ENCODE measurements at places on chromosomes 1 and 21. TPM values are rescaled to one million over a fixed set of nuclear protein-coding genes. Genes with fewer than 3 reads are reported as not detected.

- no peak for DNase-seq
Observed at GRCh38 chr1:205494115-205494514, 10.4 kb upstream of the CDK18 start.

DNA sequence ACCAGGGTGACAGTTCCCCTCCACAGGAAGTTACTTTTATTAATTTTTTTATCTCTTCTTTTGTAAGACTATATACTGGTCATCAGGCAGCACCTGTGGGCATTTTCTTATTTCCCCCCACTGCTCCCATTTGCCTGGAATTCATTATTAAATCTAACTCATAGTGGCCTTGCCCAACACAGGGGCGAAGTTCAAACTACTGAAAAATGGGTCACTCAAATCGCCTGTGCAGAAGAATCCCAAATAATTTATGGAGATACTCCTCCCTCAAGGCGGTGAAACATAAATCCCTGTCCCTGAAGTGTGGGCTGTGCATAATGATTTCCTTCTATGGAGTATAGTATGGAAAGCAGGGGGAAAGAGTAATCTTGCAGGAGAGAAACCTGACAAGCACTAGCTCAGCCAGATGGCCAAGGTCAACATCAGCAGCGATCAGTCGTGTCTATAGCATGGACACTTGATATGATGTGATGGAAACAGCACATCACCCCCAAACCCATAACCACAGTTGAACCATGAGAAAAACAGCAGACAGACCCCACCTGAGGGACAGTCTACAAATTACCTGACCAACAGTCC lies 7.9 kb downstream of the CAMK2N1 start:
- no peak for DNase-seq

- DNase-seq = no peak
Observed at GRCh38 chr1:24699628-24700027, 45.6 kb upstream of the CLIC4 start.

DNA sequence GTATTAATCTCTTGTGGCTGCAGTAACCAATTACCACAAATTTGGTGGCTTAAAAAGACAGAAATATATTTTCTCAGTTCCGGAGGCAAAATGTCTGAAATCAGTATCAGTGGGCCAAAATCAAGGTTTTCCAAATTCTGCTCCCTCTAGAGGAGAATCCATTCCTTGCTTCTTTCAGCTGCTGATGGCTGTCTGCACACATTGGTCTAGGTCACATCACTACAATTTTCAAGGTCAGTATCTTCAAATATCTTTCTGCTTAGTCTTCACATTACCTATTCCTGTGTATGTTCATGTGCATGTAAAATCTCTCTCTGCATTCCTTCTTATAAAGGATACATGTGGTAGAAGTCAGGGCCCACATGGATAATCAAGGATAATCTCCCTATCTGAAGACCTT lies 999.4 kb downstream of the KCNT2 start:
- no peak for DNase-seq

DNA sequence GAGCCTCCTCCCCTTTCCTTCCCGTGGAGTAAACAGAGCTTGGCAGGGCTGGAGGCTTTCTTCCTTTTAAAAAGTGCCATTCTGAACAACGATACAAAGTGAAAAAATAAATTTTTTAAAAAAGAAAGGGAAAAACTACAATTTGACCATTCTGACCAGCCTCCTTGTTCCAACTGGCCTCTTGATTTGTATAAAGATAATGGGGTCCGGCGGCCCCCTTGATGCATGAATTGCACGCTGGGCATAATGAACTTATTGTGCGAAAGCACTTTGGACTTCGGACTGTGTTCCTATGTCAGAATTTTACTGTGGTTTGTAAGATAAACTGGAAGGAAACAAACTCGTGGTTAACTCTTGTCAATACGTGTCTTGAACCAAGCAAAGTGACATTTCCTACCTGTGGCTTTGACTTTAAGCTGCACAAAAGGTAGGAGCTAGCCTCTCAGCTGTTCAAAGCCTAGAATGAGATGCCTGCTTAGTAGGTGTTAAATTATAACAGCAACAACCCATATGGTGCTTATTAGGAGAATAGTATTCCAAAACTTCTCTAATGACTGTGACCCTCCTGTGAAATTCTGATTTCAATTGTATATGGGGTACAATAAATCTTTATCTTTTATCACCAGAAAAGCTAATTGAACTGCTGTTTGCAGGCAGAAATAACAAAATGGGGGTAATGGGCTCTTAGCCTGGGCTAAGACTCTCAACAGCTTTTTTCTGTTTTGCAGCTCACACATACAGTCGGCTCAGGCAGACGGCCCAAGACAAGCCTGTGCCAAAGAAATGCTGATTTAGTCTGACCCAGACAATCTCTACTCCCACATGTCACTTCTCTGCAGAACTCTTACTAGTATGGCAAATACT lies 9.3 kb downstream of the IRF2BP2 start:
- DNase-seq = peak; percentile 81

GRCh38 chr1:81802707-81803430 lies 2.1 kb downstream of the ADGRL2 start:
- peak; percentile 52 for DNase-seq

DNA sequence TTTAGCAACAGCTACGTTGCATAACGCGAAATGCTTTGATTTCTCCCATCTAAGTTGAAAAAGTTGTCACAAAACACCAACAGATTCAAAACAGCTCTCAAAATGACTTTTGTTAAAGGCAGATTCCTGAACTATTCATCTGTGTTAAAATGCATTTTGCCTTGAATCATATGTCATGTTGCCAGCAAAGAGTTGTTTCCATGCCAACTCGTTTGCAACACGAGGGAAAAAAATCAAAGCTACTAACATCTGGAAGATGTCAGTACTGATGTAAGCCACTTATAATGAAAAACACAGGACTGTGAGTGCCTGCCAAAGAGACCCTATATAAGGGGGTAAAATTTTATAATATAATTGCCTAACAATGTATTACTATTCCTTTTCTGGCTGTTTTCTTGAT lies 182.7 kb upstream of the PTBP2 start:
- no peak for DNase-seq

GRCh38 chr1:231507476-231508355 lies 20.8 kb upstream of the TSNAX start:
- no peak for DNase-seq

GRCh38 chr21:15445327-15445726 lies 284.5 kb upstream of the USP25 start:
- DNase-seq = no peak

DNA sequence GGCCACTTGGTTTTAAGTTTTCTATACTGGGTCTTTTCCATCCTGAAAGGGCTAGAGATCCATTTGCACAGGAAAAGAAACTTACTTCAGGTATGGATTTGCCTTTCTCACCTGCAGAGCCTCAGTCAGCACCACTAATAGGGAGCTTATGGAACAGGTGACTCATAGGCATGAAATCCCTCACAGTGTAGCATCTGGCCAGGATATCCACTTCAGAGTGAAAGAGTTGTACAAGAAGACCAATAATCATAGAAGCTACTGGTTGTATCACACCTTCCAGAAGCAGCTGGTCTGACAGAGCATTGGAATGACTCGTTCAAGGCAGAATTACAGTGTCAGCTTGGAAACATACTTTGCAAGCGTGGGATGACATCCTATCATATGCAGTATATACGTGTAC lies 26.3 kb upstream of the SYT14 start:
- no peak for DNase-seq

- DNase-seq = no peak
Observed at GRCh38 chr1:9589144-9589718, 520 bp downstream of the TMEM201 start.

GRCh38 chr1:149848340-149849110 lies 50.8 kb upstream of the BOLA1 start:
- DNase-seq = no peak

DNA sequence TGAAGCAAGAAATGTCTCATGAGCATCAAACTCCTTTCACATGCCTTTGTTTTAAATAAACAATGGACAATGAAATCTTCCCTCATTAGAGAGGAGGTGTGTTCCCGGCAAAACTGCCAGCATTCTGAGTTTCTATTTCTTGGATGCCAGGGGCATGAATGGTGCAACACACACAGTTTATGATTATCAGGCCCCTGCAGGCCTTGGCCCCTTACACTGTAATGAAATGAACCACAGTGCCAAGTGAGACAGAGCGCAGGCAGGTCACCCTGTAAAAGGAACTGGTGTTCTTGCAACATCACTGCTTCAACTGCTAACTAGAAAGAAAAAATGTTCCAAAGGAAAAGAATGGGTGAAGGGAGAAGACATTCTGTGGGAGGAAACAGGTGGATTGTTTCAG lies 3.8 kb upstream of the PIGC start:
- DNase-seq = no peak

- DNase-seq = peak; percentile 21
Observed at GRCh38 chr1:32939655-32940371, 24.8 kb downstream of the RNF19B start.

DNA sequence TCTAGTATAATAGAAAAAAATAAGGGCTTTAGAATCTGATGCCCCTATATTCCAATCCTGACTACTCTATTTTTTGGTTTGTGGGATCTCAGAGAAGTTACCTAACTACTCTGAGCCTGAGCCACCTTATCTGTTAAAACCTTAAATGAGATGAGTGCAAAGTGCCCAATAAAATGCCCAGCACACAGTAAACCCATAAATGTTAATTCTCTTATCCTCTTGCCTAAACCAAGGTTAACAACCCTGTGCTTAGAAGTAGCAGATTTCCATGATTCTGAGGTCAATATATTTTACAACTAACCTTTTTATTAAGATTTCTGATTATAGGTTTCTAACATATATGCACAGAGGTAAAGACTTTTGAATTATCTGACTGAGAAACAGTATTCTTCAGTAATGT lies 35.8 kb downstream of the DOCK7 start:
- no peak for DNase-seq

DNA sequence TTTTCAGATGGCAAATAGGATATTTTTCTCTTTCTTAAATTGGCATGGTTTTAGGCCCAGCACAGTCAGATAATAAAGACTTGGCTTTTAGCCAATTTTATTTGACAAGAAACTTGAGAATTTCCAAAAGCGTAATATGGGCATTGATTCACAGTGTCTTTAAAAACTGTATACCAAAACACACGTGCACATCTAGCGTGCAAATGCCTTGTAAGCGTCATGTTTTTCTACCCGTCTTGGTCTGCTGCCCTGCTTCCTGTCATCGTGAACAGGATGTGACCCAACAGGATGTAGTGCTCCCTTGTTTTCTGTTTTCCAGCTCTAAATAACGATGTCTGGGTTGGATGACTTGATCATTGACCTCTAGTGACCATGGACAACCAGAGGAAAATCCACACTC lies 24.7 kb upstream of the SLC44A3 start:
- DNase-seq = no peak

The UTS2 gene
- total RNA-seq = not detected

The CSMD2 gene
- 0.26 TPM for total RNA-seq

The TMEM125 gene
- total RNA-seq = 45.8 TPM

The MTARC1 gene
- total RNA-seq = 5.2 TPM

Measured in body of pancreas (tissue), 4 donors.